ENCODE measurements at places on chromosomes 4 and X.

- no peak for DNase-seq
Observed at GRCh38 chr4:55018978-55019377, 106.4 kb downstream of the KDR start.

GRCh38 chr4:119525771-119526712 lies 102.6 kb downstream of the PDE5A start:
- DNase-seq: no peak

- no peak for DNase-seq
Observed at GRCh38 chr4:164596318-164596878, 157.5 kb upstream of the SMIM31 start.

- peak; percentile 12 for DNase-seq
Observed at GRCh38 chrX:43961699-43962098, 11.5 kb downstream of the NDP start.

DNA sequence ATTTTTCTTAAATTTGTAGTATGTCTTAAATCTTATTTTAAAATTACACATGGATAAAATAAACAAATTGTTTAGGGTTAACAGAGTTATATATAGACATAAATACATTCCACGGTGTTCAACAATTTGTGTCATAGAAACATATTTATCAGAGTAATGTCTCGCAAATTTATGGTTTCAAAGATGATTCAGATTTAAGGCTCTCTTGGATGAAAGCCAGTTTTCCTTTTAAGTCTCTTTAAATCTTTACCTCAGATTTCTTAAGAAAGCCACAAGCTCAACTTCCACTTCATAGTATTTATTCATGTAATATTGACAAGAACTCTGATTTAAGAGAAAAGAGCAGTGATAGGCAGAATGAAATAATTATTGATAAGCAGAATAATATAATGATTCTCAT lies 1254.8 kb upstream of the ADGRL3 start:
- DNase-seq: no peak

DNA sequence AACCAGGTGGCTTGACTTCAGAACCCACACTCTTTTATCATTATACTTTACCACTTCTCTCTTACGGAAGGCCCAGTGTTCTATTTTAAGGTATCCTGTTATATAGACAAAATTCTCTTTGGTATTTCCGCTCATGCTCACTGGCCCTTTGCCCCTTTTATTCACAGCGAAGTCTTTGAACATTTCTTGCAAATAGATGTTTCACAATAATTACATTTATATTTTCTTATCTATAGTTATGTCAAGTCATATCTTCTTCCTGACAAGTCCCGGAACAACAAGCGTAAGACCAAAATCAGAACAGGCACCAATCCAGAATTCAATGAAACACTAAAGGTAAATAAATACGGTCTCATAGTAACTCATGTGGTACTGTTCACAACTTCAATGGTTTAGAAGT lies 102.0 kb downstream of the SYTL5 start:
- DNase-seq: no peak

GRCh38 chr4:143347484-143348111 lies 10.9 kb downstream of the GAB1 start:
- no peak for DNase-seq

DNA sequence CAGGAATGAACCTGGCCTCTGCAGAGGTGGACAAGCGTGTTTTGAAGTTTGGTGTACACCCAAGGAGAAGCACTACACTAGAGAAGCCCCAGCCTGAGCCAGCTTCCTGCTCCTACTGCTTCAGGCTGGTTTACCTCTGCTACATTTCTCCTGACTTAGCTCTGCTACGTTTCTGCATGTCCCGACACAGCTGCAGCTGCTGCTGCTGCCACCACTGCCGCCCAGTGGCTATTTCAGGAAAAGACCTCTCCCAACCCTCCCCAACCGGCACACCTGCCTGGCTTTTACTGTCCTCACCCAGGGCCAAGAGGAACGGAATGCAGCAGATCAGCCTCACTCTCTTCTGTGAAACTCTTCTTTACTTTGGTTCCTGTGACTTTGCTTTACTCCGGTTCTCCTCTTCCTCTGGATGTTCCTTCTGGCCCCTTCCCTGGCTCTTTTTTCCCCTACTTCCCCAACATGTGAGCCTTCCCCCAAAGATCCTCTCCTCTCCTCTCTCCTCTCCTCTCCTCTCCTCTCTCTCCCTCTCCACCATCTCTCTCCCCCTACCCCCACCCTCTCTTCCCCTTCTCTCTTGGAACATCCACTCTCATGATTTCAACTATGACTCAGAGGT lies 3.1 kb upstream of the P2RY4 start:
- no peak for DNase-seq

DNA sequence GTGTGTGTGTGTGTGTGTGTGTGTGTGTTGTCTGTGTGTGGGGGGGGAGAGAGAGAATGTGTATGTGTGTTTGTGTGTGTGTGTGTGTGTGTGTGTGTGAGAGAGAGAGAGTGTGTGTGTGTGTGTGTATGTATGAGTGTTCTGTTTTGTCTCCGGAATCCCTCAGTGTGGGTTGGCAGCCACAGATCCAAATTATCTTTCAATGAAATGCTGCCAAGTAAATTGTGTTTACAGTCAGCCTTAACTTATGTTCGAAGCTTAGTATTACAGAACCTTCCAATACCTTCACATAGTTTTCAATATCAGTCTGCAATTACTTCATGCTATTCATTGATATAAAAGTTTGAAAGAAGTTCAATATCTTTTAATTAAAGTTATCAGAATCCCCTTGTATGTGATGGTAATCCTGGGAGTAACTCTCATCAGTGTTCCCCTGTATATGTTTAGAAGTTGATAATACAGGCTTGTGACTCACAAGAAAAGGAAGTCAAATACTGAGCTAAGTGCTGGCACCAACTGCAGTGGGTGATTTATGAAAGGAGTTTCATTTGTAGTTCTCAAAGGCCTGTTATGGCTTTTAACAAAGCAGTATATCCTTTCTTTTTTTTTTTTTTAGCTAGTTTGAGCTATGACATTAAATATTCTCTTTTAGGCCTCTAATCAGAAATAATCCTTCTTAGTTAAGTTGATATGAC lies 51.6 kb upstream of the HTR2C start:
- DNase-seq: no peak

DNA sequence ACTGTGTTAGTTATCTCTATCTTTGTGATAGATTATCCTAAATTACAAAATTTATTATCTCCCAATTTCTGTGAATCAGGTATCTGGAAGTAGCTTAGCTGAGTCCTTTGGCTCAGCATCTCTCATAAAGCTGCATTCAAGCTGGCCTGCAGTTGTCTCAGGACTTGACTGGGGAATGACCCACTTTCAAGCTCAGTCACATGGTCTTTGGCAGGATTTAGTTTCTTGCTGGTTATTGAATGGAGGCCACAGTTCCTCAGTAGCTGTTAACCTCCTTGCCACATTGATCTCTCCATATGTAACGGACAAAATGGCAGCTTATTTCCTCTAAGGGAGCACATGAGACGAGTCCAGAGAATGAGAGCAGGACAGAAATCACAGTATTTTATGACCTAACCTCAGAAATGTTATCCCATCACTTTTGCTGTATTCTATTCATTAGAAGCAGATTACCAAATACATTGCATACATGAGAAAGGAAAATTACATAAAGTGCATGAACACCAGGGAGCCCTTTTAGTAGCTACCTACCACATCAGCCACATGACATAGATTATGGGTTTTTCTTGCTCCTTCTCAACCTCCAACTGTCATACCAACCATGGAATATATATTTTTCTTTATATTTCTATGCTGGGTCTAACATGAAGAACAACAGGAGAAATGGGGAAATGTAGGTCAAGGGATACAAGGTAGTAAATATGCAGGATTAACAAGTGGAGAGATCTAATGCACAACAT lies 730.1 kb downstream of the CCSER1 start:
- no peak for DNase-seq

DNA sequence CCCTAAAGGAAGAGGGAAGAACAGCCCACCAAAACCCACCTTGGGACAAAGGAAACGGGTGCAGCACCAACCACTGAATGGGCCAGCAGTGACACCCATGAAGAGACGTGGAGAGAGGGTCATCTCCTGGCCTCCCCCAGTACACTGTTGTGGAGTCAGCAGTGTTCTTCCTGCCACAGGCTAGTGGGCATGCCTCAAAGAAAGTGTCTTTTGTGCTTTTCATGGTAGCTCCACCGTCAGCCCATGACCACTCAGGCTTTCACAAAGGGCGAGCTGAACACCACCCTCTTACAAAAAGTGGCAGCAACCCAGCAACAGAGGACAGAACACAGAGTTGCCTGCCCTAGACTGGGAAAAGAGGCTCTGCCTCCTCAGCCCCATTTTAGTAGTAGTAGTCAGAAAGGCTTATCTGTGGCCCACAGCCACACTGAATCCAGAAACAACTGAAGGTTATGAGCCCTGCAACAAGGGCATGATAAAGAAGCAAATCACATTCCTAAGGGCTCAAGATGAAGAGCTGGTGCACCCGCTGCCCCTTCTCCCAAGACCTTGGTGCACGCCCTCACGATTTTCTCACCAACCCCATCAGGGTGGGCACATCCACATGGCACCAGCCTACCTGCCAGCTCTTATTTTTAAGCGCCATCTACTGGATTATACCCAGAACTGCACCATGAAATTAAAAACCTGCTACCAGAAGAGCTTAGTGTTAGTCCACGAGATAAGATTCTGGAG lies 53.1 kb downstream of the RAB28 start:
- no peak for DNase-seq

GRCh38 chrX:29661290-29661689 lies 554.1 kb upstream of the MAGEB2 start:
- DNase-seq: no peak

DNA sequence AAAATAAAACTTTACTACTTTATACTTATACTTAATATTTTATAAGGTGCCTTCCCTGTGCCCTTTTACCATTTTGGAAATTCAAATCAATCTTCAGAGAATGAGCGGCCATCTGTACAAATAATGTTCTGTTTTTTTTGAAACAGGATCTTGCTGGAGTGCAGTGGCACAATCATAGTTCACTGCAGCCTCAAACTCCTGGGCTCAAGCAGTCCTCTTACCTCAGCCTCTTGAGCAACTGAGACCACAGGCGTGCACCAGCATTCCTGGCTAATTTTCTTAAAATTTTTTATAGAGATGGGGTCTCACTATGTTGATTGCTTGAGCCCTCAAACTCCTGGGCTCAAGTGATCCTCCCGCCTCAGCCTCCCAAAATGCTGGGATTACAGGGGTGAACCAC lies 53.5 kb downstream of the FAM114A1 start:
- DNase-seq: no peak

DNA sequence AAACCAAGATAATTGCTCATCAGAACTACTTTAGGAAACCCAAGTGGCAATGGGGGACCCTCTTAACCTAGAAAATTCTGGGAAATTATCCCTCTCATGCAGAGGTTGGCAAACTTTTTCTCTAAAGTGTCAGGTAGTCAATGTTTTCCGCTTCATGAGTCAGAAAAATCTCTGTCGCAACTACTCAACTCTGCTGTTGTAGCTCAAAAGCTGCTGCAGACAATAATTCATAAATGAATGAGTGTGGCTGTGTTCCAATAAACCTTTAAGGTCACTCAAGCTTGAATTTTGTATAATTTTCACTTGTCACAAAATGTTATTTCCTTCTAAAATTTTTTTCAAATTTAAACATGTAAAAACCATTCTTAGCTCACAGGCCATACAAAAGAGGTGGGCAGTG lies 193.4 kb upstream of the MID1 start:
- no peak for DNase-seq

- DNase-seq: no peak
Observed at GRCh38 chrX:1242891-1243402, 25.7 kb upstream of the CSF2RA start.

GRCh38 chrX:50402886-50403285 lies 67.7 kb downstream of the DGKK start:
- no peak for DNase-seq

DNA sequence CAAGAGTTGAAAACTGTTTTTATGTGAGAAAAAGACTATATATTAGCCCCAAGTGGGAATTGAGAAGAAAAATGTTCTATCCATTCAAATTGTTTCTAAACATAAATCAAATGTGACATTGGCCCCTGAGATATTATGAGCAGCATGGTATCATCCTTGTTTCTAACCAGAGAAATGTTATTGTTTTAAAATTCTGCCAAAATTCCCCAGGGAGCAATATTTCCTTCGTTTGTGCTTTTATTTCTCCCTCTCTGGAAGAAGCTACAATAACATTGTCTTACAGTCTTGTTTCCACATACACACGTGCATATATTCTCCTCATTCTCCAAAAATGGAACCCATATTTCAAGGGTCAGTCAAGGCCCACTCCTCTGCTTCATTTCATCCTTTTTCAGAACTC lies 46.7 kb downstream of the MAGEB17 start:
- no peak for DNase-seq

- DNase-seq: no peak
Observed at GRCh38 chr4:8195841-8196458, 3.1 kb upstream of the SH3TC1 start.

GRCh38 chr4:74624351-74625151 lies 169.8 kb downstream of the BTC start:
- no peak for DNase-seq

- no peak for DNase-seq
Observed at GRCh38 chr4:11548597-11549082, 119.9 kb upstream of the HS3ST1 start.

DNA sequence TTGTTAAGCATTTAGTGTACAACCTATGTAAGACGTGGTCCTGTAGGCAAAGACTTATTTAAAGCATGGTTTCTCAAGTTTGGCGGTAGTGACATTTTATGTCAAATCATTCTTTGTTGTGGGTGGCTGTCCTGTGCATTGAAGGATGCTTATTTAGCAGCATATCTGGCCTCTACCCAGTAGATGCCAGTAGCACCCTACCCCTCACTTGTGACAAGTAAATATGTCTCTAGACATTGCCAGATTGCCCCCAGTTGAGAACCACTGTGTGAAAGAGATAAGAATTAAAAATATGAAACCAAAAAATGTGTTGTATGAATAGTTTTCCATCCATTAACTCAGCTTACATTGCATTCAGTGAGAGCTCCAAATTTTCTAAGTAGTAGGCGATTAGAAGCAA lies 25.5 kb downstream of the MMAA start:
- no peak for DNase-seq

GRCh38 chr4:133598779-133599178 lies 449.7 kb downstream of the PCDH10 start:
- no peak for DNase-seq
